ENCODE measurements at places on chromosomes 3 and 15. TPM values are rescaled to one million over a fixed set of nuclear protein-coding genes. Genes with fewer than 3 reads are reported as not detected.

- DNase-seq = no peak
- no peaks in the 10 kb centered on the region for H3K4me1 ChIP-seq
Observed at GRCh38 chr3:128394033-128394432, 72.7 kb downstream of the DNAJB8 start.

- no peak overlapping the region for H3K27ac ChIP-seq
- DNase-seq = no peak
- no peaks in the 10 kb centered on the region for H3K27me3 ChIP-seq
Observed at GRCh38 chr3:33034601-33035000, 62.3 kb downstream of the GLB1 start.

GRCh38 chr3:43870120-43870519 is 179.4 kb downstream of the ABHD5 start:
- DNase-seq = peak; percentile 33
- no peaks in the 10 kb centered on the region for H3K27me3 ChIP-seq
- no peak overlapping the region for H3K4me3 ChIP-seq
- H3K4me1 ChIP-seq = peaks cover 4% of the 10 kb centered on the region
- peaks cover 4% of the 10 kb centered on the region for H3K36me3 ChIP-seq

DNA sequence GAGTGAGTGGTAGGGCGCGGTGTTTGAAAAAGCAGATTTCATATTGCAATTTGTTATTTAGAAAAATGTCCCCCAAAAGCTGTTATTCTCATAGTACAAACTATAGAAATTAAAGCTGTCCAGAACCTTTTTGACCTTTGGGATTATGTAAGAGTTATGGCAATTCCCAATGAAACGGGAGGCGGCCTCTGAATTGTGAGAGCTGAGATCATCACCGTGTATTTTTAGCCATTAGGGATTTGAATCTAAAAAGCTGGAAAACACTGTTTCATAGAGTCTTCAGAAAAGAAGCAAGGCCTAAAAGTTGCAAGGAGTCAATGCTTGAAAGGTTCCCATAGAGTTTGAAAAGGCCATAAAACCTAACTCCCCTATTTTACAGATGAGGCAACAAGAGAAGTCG is 38.6 kb upstream of the SLC25A26 start:
- H3K27me3 ChIP-seq = no peaks in the 10 kb centered on the region
- no peak overlapping the region for H3K27ac ChIP-seq
- H3K36me3 ChIP-seq = no peaks in the 10 kb centered on the region

- no peaks in the 10 kb centered on the region for H3K36me3 ChIP-seq
- no peaks in the 10 kb centered on the region for H3K27me3 ChIP-seq
- no peak overlapping the region for H3K4me3 ChIP-seq
- DNase-seq = no peak
- no peaks in the 10 kb centered on the region for H3K4me1 ChIP-seq
Observed at GRCh38 chr3:144499001-144499930, 527.6 kb downstream of the DIPK2A start.

- DNase-seq = no peak
- no peak overlapping the region for H3K4me3 ChIP-seq
- no peaks in the 10 kb centered on the region for H3K36me3 ChIP-seq
- H3K4me1 ChIP-seq = peaks cover 5% of the 10 kb centered on the region
- no peaks in the 10 kb centered on the region for H3K27me3 ChIP-seq
Observed at GRCh38 chr3:41629986-41630385, 331.9 kb downstream of the ULK4 start.

GRCh38 chr15:51144021-51144532 is 49.4 kb upstream of the TNFAIP8L3 start:
- no peak for DNase-seq
- H3K4me1 ChIP-seq = no peaks in the 10 kb centered on the region
- H3K36me3 ChIP-seq = no peaks in the 10 kb centered on the region
- H3K4me3 ChIP-seq = no peak overlapping the region
- no peak overlapping the region for H3K27ac ChIP-seq

DNA sequence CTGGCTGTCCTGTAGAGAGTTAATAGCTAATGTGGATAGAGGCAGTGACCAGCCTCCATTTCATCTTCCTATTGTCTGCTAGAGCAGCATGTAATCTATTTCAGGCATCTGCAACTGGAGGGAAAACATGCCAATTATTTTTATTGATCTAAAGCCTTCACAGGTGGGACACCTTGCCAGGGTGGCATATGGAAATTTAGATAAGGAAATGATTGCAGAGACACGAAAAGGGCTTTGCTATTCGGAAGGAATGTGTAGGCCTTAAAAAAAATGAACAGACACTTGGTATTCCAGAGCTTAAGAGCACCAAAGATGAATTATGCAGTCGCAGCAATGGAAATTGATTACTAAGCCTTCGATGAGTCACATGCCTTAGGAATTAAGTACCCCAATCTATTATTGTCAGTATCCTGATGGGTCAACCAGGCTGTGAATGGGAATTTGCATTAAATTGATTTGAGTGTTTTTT is 454.7 kb downstream of the SQOR start:
- no peaks in the 10 kb centered on the region for H3K27me3 ChIP-seq
- DNase-seq = no peak
- no peaks in the 10 kb centered on the region for H3K4me1 ChIP-seq
- H3K36me3 ChIP-seq = no peaks in the 10 kb centered on the region

The CD80 gene
- not detected for total RNA-seq

The CCR9 gene
- total RNA-seq = not detected

The RAB6B gene
- 12.3 TPM for total RNA-seq

The RPL15 gene
- total RNA-seq = 2,865 TPM

The TMEM87A gene
- total RNA-seq = 43.3 TPM

The ARHGEF26 gene
- 13.7 TPM for total RNA-seq

All from H9 (cell line).